IPS DF 6.9 (cell line): ENCODE measurements at places on chromosomes 13 and 19.

DNA sequence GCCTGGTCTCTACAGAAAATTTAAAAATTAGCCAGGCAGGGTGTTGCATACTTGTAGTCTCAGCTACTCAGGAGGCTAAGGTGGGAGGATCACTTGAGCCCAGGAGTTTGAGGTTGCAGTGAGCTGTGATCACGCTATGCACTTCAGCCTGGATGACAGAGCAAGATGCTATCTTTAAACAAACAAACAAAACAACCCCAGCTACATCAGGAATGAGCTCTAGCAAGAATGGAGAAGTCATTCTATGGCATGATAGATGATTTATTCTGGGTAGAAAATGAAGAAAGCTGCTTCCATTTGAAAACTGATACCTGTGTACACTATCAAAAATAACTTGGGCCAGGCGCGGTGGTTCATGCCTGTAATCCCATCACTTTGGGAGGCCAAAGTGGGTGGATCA lies 15.8 kb upstream of the SHISA2 start:
- no peak for DNase-seq

GRCh38 chr13:25001476-25002206 lies 94.3 kb upstream of the PABPC3 start:
- no peak for DNase-seq

- DNase-seq: no peak
Observed at GRCh38 chr13:49240017-49240416, 7.7 kb upstream of the CDADC1 start.

DNA sequence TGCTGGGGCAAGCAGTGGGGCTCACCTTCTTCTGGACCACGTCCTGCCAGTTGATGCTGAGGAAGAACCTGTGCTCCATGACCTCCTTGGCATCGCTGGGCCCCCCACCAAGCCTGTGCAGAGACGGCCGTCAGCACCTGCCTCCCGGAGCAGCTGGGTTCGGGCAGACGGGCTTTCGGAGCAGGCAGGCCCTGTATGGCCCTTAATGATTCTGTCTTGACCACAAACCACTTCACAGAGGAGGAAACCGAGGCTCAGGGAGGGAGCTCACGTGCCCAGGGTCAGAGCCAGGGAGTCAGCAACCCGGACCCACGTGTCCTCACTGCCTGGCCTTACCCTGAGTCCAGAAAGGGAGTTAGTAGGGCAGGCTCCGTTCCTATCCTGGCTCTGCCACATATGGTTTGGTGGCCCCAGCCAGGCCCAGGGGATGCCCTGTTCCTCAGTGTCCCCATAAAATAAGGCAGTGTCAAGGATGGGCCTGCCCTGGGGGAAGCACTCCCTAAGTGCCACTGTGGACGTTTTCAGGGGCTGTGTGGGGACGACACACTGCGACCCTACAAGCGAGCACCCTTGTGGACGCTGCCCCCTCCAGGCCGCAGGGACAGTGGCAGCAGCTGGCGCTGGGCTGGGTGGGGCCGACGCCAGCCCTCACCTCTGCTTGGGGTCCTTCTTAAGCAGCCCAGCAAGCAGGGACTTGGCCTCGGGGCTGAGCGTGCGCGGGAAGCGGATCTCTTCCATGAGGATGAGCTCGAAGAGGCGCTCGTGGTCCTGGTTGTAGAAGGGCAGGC lies 8.9 kb upstream of the CCNP start:
- DNase-seq: no peak

- no peak for DNase-seq
Observed at GRCh38 chr13:25768838-25769237, 283.0 kb downstream of the SHISA2 start.

GRCh38 chr13:95188128-95188527 lies 113.1 kb downstream of the ABCC4 start:
- DNase-seq: no peak

DNA sequence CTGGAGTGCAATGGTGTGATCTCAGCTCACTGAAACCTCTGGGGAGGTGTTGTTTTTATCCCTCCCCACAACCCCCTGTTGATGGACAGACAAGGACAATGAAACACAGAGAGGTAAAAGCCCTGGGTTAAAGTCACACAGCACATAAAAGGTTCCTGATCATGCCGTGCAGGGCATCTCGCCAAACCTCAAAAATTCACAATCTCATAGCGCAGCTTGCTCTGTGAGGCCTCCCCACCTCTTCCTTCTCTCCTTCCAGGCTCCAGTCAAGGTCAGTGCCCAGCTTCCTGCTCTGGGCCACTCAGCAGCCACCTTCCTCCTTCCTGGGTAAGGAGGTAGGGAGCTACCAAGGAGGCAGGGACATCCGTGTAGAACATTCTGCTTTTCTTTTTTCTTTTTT lies 2.3 kb downstream of the FUT2 start:
- DNase-seq: no peak

DNA sequence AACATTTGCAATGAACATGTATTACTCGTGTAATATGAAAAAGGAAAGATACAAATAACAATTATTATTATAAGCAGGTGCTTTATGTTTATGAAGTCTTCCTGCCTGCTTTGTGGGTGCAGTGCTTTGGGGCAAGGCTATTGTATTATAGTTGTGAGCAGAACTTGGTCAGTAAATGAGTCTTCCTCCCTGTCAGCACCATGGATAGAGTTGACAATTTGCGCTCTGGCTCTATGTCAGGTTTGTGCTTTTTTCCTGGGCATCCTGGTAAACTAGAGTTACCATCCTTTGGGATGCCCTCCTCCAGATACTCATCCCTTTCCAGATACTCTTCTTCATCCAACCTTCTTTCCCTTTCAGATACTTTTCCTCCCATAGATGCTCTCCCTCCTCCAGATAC lies 19.6 kb downstream of the ERICH6B start:
- DNase-seq: no peak

DNA sequence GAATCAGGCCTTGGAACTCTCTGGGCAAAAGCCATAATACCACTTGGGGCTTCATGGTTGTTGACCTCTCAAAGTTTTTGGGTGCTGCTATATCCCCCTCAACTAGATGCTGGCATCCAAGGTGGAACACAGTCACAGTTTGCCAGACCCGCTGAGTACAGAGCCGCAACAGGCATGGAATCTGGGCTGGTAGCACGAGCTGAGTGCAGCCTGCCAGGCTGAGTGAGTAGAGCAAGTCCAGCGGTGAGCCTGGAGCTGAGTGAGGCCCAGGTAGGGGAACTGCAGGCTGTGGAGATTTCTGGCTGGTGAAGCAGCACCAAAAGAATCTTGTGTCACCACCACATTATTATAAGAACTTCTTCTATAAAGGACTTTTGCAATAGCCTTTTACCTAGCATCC lies 192.6 kb downstream of the PCDH17 start:
- no peak for DNase-seq
